Stimulated activated CD8-positive, alpha-beta memory T cell treated with anti-CD3 and anti-CD28 coated beads, Interleukin-7, amount 100 ng/mL, for 1 hour (primary cell): ENCODE measurements at places on chromosomes 7 and 10.

- DNase-seq = no peak
Observed at GRCh38 chr7:91293840-91294239, 29.6 kb downstream of the FZD1 start.

- no peak for DNase-seq
Observed at GRCh38 chr7:85882335-85882734, 695.5 kb upstream of the SEMA3D start.

- no peak for DNase-seq
Observed at GRCh38 chr7:70589590-70589989, 542.4 kb upstream of the GALNT17 start.

GRCh38 chr7:148978091-148978490 is 50.2 kb downstream of the PDIA4 start:
- DNase-seq = no peak

DNA sequence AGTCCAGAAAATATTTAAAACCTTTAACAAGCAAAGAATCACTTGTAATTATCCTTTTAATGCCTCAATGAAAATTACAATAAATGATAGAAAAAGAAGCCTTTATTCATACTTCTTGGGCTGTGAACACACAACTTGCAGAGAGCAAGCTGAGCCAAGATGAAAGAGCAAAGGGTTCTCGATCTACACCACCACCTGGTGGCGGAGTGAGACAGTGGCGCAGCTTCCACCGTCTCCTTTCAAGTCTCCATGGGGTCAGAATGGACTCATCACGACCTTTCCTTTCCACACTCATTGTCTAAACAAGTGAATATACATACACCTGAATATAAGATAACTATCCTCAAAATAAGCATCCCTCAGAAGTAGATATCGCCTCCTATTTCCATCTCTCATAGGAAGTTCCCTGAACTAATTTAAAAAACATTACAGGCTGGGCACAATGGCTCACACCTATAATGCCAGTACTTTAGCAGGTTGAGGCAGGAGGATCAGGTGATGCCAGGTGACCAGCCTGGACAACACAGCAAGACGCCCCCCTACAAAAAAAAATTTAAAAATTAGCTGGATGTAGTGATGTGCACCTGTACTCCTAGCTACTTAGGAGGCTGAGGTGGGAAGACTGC is 40.7 kb downstream of the ATE1 start:
- DNase-seq = no peak
